NCI-H524 (cell line): ENCODE measurements at places on chromosomes 4 and X.

- no peak for DNase-seq
Measured at GRCh38 chr4:118939169-118939783, 50.6 kb downstream of the SYNPO2 start.

- no peak for DNase-seq
Measured at GRCh38 chr4:55530691-55531090, 16.0 kb downstream of the CLOCK start.

DNA sequence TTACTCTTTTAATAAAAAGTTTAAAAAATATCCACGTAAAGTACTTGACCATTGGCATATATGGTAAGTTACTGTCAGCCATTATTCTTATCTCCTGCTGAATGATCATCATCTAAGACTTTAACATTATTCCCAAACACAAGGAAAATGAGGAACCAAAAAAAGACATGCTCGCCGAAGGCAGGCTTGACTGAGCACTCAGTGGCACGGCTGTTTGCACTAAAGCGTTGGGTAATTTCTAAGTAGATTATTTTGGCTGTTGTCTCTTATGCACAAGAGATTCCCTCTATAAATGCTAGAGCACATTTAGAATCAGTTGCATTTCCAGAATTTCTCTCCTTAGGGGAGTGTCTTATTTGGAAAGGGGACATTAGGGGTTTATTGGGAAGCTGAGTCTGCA lies 82.8 kb downstream of the CHRNA9 start:
- DNase-seq, result no peak

DNA sequence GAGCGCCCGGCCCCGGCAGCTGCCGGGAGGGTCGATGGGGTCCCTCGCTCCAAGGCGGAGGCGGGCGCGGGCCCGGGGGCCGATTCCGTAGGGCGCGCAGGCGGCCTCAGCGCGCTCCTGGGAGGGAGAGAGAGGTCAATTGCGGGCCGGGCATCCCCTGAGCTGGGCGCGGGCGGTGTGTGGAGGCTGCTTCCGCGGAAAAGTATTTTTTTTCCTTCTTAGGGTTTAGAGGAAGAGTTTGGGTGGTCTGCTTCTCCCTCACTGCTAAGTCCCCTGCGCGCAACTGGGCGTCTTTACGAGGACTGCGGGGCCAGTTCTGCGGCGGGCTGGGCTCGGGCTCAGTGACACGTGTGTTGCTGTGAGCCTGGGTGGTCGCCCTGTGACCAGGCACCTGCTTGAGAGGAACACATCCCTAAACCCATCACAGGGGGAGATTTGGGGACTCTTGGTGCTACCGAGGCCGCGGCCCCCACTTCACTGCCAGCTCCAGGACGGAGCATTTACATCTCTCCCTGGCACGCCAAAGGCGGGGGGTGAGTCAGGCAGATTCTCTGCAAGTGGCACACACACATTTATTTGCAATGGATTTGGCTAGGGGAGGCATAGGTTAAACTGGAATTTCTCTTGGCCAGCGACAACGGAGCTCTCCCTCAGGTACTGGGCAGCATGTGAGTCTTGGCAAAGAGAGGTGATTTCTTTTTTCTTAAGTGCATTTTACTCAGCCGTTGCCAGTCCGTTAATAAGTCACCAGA lies 151.2 kb upstream of the SLC4A4 start:
- peak; percentile 44 for DNase-seq

- DNase-seq, result no peak
Measured at GRCh38 chr4:25466966-25467697, 90.1 kb downstream of the ANAPC4 start.

- no peak for DNase-seq
Measured at GRCh38 chr4:93384241-93384640, 444.3 kb upstream of the ATOH1 start.

- DNase-seq, result no peak
Measured at GRCh38 chrX:10513974-10514373, 106.4 kb downstream of the MID1 start.

GRCh38 chr4:114691865-114692264 lies 93.3 kb downstream of the UGT8 start:
- DNase-seq, result no peak

DNA sequence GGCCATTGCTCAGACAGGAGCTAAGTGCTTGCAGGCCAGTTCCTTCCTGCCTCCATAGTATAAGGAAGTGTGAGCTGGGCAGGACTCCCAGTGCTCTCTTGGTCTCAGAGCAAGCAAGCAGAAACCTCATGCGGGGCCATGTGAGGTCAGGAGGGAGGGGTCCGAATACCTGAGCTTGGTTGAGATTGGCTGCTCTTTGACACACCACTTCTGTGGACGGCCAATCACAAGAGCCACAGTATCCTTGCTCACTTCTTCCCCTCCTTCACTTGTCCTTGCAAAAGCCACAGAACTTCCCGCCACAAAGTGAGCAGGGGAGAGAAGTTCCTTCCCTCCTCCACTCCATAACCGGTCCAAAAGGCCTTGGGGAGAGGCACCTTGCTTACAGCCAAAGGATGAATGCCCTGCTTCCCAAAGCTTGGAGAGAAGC lies 56.7 kb downstream of the PRPS1 start:
- no peak for DNase-seq

GRCh38 chrX:103480526-103480925 lies 38.8 kb downstream of the RAB40A start:
- DNase-seq, result no peak
